ENCODE measurements at places on chromosomes 5 and 9.

DNA sequence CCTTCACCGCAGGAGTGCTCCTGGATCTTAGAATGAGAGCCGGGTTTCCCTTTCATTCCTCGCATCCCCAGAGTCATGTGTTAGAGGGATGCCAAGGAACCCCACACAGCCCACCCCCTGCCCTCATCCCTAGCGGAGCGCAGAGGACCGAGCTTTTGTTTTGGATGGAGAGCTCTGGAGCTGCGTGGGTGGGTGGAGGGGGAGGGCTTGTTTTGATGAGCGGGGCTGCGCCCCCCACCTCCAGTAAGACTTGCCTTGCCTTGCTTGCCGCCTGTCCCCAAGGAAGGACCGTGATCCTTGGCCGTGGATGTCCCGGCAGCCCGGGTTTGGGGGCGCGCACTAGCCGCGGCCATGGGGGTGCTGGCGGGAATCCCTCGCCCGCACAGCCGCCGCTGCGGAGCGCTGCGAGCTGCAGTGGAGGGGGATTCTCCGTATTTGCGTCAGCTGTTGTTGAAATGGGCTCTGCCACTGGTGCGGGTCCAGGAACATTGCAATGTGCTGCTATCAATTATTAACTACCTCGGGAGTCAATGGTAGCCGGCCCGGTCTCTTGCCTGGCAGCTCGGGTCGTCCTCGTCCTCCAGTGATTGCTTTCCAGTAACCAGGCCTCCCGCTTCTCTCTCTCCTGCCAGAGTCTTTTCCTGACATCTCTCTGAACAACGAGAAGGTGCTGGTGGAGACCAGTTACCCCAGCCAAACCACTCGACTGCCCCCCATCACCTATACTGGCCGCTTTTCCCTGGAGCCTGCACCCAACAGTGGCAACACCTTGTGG is 1.0 kb downstream of the EGR1 start:
- DNase-seq: no peak

GRCh38 chr9:124812441-124812876 is 35.5 kb downstream of the OLFML2A start:
- DNase-seq: no peak

DNA sequence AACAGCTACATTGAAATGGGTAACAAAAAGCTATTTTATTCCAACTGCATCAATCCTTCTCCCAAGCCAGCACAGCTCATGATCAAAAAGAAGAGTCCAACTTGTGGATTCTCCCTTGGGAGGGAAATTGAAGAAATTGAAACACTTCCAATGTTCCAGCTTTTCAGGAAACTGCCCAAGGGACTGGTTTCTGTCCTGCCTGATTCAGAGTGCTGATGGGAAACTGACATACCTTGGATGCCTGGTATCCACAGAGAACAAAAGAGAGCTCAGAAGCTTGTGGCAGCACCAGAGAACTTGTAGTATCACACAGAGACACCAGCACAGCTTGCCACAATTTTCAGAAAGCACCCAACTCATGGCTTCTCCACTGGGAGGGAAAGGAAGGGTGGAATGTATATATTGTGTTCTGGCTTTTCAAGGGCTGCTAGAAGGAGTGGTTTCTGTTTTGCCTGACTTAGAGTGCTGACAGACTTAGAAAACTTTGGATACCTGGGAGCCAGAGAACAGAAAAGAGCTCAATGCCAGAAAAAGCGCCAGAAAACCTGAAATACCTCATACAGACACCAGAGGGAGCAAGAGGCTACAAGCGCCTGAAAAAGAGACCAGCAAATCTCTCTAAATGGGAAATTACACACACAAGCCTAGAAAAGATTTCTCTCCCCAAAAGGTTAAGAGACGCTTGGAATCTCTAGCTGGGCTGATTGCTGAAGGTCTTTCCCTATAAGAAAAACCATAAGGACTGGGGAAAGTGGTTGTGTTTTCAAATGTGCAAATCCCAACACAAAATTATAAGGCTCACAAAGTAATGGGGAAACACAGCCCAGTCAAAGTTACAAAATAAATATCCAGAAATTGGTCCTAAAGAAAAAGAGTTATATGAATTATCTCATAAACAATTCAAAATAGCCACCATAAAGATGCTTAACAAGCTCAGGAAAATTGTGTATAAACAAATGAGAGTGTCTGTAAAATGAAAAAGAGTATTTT is 178.8 kb downstream of the SPOCK1 start:
- no peak for DNase-seq

DNA sequence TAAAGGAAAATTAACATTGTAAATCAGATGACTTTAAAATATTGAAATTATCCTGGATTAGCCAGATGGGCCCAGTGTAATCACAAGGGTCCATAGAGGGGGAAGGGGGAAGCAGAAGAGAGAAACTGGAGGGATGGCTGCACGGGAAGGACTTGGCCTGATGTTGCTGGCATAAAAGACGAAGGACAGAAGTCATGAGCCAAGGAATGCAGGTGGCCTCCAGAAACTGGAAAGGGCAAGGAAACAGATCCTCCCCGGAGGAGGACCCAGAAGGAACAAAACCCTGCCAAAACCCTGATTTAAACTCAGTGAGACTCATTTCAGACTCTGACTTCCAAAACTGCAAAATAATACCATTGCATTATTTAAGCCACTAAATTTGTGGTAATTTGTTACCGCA is 100.2 kb downstream of the ADAMTS2 start:
- no peak for DNase-seq
